ENCODE measurements at places on chromosomes 11 and 22.

DNA sequence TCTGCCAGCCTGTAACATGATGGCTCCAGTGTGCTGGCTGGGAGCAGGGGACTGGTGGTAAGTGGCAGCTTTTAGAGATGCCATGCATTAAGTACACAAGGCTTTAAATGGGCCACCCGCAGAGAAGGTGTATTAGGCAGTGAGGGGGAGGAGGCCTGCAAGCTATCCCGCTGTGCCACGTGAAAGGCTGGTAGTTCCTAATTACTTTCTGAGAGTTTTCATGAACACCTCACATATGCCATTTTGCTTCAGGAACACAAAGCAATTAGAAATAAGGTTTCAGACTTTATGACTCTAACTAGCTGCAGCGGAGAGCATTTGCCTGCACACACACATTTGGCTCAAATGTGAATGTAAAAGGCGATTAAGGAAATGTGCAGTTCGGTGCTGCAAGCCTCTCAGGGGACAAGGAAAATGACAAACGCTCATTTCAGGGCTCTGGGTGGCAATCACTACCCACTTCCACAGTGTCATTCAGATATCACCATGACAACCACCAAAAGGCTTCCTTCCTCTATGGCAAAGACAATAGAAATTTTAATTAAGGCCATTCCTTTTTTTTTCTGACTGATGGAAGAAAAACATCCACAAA, 116.6 kb downstream of the PLEKHA7 start:
- DNase-seq, result peak; percentile 59

- DNase-seq, result no peak
Observed at GRCh38 chr22:44245867-44246266, 65.1 kb downstream of the PARVG start.

GRCh38 chr11:114571712-114572111, 12.0 kb upstream of the NXPE1 start:
- DNase-seq, result no peak

GRCh38 chr11:11491589-11491988, 130.2 kb downstream of the GALNT18 start:
- no peak for DNase-seq

GRCh38 chr11:134866215-134866614, 454.2 kb upstream of the B3GAT1 start:
- DNase-seq, result no peak

- no peak for DNase-seq
Observed at GRCh38 chr22:49655168-49655812, 172.4 kb downstream of the BRD1 start.

DNA sequence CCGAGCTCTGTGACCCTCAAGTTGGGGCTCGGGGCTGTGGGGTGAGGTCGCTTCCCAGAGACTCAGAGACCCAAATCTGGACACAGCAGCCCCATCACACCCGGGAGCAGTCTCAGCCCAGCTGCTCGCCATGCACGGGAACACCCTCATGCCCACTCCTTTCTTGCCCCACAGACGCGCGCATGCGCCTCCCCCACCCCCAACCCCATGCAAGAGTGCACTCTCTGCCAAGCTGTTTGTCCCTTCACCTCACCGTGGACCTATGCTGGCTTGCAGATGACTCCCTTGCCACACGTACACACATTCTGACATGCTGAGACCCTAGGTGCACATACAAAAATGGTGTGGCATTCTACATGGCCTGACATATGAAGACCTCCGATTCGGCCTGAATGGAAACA, 478 bp upstream of the CD248 start:
- peak; percentile 15 for DNase-seq

DNA sequence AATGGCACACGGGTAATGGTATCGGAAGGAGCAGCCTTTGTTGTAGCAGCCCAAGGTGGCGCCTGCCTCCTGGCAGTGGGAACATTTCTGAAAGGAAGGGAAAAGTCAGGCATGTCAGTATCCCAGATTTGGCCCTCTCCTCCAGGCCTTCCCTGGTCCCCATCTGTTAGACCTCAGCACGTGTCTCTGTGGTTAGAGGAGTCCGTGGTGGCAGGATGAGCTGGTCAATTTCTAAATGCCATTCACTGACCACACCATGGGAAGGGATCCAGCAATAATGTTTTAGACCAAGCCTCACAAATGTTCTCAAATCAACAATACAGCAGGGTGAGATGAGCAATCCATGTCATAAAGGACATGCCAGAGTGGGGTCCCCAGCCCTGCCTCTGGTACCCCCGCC, 49.0 kb upstream of the CYP2D6 start:
- no peak for DNase-seq

DNA sequence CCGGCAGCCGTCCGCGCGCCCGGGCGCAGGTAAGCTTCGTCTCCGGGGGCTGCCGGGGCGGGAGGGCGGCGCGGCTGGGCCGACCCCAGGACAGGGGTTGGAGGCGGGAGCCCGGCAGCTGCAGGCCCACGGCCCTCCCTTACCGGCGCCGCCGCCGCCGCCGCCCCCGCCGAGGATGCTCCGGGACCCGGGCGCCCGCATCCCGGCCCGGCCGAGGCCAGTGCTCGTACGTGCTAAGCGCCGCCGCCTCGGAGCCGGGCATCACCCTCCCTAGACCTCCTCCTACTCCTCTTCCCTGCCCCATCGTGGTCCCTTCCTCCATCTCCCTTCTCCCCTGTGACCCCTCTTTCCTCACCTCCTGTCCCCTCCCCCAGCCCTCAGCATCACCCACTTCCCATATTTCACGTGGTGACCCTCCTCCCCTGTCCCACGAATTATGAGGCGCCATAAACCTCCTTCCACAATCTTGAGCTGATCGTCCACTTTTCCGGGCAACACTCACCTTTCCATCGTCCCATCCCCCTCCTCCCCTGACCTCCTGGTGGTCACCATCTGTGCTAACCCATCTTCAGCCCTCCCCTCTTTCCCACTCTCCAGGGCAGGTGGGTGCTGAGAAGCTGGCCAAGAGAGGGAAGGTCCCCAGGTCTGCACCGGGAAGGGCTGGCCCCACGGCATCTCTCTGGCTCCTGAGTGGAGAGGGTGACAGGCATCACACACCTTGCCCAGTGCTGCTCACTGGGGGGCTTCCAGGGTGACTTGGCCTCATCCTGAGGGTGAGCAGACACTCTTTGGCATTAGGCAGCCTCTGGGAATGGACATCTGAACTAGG, 612 bp downstream of the ASPHD2 start:
- DNase-seq, result no peak

DNA sequence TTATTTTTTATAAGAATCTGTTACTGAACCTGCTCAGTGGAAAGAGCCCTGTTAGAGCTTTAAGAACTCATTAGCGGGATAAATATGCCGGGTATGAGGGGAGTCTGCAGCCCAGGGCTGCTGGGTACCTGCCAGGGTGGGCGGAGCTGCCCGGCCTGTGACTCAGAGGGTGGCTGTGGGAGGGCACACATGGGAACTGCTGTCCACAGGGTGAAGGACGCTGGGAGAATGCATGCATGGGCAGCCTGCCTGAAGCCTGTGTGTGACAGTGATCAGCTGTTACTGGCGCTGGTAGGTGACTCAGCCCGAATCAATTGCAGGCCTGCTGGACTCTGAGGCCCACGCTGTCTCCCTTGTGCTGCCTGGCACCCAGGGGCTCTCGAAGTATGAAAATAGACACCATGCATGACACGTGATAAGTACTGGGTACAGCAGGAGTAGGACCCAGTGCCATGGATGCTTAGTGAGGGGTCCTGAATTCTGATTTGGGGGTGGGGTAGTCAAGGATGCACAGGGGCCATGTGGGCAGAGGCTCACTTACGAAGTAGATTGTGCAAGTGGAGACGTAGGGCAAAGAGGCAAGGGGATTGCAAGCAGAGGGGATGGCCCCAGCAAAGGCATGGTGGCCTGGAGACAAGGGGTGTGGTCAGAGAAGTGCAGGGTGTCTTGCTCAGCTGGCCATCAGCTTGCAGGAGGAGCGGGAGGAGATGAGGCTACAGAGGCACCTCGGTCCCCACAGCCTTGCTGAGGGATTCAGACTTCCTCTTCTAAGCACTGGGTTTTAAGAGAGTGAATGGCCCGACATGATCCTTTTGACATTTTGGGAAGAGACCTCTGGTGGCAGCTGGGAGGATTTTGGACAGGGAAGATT, 36.5 kb downstream of the GRIK4 start:
- peak; percentile 15 for DNase-seq

DNA sequence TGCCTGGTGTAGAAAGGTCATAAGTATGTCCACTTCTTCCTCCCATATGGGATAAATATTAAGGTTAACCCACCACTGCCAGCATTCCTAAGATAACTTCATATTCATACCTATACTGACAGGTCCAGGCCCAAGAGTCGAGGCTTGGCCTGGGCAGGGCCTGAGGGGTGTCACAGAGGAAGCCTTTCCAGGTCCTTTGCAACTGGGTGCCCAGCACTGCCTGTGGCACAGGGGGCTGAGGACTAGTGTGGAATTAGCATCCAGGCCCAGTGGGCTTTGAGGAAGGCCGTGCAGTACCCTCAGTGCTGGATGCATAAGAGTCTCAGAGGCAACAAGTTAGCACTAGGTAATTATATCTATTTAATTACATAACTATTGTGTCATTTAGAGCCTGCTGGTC, 65.4 kb downstream of the PKNOX2 start:
- DNase-seq, result no peak

DNA sequence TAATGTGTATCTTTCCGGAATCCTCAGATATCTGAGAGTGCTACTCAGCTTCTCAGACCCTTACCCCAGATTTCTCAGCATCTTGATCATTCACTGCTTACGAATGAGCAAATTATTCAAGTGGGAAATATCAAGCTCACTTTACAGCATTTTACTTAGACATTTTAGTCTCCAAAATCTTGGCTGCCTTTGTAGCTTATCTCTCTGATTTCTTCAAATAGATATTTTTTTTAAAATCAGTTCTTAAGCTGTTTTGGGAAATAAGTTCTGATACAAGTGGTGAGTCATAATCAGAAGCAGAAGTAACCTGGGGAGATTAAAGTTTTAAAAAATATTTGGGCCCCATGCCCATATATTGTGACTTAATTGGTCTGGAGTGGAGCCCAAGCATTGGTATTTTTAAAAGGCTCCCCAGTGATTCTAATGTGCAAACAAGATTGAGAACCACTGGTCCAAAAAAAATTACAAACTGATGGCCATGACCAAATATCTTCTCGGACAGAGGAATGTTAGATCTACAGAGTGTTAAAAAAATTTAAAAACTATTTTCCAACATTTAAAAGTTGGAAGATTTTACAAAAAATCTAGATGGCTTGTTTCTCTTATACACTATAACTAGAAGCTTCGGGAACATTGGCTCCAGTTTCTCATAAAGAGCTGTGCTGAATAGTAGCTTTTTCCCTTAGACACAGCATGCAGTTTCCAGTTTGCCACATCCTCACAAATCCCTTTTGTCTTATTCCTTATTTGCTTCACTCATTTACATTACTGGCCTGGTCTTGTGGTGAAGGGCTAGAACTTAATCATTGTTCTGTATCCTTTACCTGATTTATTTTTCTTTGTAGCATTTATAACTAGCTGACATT, 87.8 kb upstream of the BMAL1 start:
- DNase-seq, result no peak

GRCh38 chr22:27405672-27406388, 395.7 kb downstream of the MN1 start:
- DNase-seq, result peak; percentile 42

GRCh38 chr11:120333801-120334200, 2.4 kb upstream of the ARHGEF12 start:
- DNase-seq, result no peak

GRCh38 chr22:29704528-29705285, 15.1 kb upstream of the CABP7 start:
- DNase-seq, result no peak

DNA sequence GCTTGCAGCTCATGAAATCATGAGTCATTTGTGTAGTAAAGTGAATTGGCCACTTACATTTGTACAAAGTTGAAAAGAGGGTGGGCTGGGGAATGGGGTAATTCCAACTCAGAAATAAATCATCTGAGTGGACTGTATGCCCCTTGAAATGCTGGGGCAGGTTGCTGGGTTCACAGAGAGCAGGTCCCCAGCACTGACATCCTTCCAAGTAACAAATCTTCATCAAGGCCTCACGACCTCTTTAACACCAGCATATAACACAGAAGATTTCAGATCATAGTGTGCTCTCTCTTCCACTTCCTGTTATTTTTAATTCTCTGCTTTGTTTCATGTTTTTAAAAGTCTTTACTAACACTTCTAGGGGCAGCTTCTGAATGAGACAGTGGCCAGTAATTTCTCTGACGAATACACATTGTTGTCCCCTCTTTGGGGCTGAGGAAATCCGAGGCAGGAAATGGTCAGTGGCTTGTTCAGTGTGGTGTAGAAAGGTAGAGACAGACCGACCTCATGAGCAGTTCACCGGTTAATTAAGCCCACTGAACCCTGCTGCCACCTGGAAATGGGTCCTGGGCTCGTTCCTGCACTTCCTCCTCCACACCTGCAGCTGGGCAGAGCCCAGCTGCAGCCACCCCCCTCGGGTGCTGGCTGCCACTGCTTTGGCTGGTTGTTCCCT, 127.7 kb downstream of the MAML2 start:
- no peak for DNase-seq

All from inflammatory macrophage treated with lipopolysaccharide for 4 hours (primary cell).